PC-9 (cell line): ENCODE measurements at places on chromosomes 2 and 18. TPM values are rescaled to one million over a fixed set of nuclear protein-coding genes. Genes with fewer than 3 reads are reported as not detected.

The ASAP2 gene
- 60.3 and 66.8 TPM in 2 replicates for total RNA-seq

The CHRND gene
- total RNA-seq: not detected in 2 replicates

The AKAIN1 gene
- total RNA-seq: not detected in 2 replicates

The LOXHD1 gene
- not detected in 2 replicates for total RNA-seq

The RAB6C gene
- not detected in 2 replicates for total RNA-seq
